Stimulated activated CD8-positive, alpha-beta memory T cell treated with anti-CD3 and anti-CD28 coated beads, Interleukin-2, amount 100 ng/mL, for 48 hours (primary cell): ENCODE measurements at places on chromosomes 3 and 15.

- DNase-seq: no peak
Observed at GRCh38 chr15:90033006-90033405, 31.9 kb downstream of the ZNF710 start.

DNA sequence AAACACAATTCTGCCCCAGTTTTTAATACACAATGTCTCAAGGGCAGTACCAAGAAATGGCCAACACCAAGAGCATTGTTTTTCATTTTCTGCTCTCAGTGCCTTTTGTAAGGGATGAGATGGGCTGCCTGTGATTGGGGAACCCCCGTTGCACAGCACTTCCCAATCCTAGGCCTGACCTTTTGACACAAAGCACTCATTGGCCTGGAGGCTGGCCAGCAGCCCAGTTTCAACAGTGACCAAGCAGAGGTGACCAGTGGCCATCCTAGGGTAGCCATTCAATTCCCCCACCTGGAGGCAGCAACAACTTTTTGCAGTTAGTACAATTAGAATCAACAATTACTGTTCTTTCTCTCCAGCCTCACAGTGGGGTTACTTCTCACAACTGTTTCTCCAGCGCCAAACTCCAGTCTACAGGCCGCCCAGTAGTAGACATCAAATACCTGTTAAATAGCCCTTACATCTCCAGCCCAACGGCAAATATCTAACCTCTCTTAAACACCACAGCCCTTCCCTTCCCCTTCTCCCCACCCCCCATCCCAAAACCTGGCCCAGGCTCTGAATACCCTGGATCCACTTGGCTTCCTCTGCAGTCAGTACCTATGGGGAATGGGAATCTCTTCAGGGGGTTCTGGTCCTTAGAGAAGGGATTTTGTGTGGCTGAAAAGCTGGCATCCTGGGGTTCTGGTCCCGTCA lies 8.9 kb upstream of the LRRC2 start:
- no peak for DNase-seq

DNA sequence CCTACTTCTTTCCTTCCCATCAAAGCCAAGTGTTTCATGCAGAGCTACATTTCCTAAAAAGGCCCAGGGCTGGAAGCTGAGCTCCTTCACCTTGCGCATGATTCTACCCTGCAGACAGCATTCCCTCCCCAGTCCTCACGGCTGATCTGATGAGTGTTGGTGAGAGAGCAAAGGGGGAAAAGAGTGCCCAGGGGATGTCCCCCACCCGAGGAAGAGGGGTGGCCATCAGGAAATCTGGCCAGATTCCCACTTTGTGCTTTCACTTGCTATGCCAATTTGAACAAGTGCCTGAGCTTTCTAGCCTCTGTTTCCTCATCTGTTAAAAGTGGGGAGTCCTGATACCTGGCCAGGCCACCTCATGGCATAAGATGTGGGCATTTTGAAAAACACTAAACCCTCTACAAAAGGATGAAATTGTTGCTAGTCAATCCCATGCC lies 231.0 kb upstream of the TLE3 start:
- no peak for DNase-seq

DNA sequence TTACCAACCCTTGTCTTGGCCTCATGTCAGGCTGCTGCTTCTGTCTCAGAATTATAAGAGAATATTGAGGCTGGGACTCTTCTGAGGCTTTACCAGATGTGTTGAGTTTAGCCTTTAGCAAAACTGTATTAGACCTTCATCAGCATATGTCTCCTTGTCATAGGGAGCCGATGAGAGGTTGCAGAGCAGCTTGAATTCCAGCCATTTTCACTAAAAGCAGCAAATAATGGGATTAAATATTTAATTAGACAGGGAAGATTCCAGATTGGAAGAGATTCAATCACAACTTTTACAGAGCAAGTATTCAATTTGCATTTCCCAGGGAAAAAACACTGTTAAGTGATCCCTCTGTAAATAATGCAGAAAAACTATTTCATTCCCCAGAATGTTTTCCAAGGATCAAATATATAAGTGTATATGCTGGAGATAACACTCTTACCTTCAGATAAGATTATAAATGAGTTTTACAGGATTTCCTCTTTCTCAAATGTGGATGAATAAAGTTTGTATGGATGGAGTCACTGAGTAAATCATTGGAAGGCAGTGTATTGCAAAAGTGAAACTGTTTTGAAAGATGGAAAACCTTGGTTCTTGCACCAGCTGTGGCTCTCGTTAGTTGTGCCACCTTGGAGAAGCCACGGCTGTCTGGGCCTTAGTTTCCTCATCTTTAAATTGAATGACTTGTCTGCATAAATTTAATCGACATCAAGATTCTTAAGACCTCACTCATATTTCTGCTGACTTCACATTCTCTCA lies 466.4 kb upstream of the SGO1 start:
- DNase-seq: no peak

- no peak for DNase-seq
Observed at GRCh38 chr15:88428053-88428452, 39.1 kb downstream of the MRPL46 start.

DNA sequence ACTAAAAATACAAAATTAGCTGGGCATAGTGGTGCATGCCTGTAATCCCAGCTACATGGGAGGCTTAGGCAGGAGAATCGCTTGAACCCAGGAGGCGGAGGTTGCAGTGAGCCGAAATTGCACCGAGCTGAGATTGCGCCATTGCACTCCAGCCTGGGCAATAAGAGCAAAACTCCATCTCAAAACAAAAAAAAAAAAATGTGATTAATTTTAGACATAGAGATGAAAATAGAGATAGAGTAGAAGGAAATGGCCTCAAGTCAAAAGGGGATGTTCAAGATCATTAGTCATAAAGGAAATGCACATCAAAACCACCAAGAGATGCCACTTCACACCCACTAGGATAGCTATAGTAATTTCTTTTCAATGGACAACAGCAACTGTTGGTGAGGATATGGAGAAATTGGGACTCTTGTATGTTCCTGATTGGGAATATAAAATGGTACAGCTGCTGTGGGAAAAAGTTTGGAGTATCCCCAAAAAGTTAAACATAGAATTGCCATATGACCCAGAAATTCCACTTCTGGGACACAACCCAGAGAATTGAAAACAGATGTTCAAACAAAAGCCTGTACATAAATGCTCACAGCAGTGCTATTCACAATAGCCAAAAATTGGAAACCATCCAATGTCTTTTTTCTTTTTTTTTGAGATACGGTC lies 55.4 kb downstream of the ABHD2 start:
- no peak for DNase-seq

GRCh38 chr3:59566481-59566975 lies 516.7 kb upstream of the CFAP20DC start:
- no peak for DNase-seq

- DNase-seq: no peak
Observed at GRCh38 chr3:197205675-197206074, 92.7 kb downstream of the DLG1 start.

DNA sequence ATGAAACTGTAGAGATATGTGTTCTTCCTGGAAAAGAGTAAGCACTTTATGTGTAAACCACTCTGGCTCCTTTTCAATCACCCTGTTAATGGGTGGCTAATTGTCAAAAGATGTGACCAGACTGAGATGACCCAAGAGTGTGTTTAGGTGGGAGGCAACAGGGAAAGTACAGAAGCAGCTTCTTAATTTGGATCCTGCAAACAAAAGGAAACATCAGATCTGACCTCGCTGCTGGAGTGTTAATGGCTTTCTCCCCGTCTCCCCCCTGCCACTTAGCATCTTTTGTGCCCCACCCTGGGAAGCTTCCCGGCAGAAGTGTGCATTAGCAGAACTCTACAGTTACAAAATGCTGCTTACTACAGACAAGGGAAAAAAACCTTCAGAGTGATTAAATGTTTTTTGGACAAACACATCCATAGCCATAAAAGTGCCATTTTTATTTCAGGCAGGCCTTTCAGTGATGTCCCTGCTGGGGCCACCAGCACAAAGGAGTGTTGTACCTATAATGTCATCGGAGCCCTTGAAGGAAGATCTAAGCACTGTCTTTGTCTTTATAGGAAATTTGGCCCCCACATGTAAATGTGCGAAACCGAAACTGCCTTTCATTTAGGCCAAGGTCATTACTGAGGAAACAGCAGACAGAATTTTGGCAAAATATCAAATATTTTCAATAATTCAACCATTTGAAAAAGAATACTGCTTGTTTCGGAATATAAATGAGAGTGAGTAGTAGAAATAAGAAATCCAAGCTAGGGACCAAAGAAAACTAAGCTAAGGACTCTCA lies 311.0 kb downstream of the WDR72 start:
- no peak for DNase-seq

DNA sequence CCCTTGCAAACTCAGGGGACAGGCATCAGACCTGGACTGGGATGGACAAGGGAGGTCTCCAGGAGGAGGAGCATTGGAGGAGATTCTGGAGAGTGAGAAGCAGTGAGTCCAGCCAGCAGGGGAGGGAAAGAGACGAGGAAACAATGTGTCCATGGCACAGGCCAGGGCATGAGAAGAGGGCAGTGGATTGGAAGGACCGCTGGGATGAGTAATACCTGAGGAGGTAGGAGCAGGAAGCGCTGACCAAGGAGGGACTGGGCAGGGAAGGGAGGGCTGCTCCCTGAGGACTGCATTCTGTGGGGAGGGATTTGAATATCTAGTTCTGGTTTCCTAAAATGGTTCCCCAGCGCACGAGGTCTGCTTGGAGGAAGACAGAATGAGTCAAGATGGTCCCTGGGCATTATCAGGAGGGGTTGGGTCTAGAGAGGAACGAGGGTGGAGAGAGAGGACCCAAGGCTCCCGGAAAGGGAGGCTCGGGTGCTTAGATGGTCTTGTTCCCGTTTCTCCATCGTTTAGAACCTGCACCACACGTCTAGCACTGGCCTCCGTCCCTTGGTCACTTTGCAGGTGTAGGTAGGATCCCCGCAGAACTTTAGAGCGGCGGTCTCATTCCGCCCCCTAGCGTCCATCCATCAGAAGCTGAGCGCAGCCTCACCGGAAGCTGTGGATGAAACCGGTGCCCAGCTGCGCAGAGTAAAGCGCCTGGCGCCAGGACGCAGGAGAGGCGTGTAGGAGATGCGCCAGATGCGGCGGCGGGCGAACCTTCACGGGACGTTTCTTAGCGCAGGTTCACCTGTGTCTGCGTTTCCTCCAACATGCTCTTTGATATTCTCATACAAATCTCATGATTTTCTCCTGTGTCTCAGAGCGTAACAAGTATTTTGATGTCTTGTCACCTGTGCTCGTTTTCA lies 190.7 kb upstream of the NDN start:
- peak; percentile 21 for DNase-seq

DNA sequence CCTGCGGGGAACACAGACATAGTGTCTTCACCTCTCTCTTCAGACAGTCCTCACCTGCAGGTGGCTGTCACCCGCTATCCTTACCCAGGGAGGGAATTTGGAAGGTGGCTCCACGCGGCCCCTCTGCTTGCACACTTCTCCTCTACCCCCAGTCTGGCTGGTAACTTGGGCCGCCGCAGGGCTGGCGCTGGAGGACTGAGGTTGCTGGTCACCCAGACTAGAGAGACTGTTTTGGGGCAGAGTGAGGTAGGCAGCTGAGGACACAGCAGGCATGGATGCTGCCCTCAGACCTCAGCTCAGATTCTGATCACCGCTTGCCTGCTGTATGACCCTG lies 12.6 kb upstream of the IQSEC1 start:
- DNase-seq: no peak

GRCh38 chr15:77144026-77144425 lies 73.1 kb upstream of the TSPAN3 start:
- no peak for DNase-seq

DNA sequence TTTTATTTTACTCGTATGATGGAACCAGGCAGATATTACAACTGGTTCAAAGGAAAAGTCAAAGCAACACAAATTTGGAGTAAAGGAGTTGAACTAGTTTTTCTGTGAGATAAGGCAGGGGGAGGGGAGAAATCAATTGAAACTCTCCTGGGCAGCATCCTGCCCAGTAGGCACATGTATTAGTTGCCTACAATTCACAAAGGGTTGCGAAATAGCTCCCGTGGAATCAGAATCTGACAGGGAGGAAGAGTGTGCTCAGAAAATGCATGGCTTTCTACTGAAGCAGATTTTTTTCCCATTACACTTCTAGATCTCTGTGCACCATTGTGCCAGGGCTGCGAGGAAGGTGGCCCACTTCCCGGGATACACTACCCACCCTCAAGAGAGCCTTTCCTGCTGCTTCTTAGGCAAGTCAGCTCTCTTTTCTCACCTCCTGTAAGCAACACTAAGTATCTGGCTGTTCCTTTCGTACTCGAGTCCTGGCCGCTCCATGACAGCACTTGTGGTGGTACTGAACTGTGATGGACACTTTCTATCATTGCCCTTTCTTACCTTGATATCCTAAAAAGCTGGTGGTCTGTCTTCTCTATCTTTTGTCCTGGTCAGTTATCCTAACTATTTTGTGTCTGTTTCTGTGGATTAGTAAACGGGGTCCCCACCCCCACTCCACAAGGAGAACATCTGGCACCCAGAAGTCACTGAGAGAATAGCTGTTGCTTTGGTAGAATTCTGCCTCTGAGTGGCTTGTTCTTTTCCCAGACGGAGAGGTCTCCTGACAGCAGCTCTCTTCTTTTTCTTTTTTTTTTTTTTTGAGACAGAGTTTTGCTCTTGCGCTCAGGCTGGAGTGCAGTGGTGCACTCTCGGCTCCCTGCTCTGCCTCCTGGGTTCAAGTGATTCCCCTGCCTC lies 74.8 kb downstream of the RPL39L start:
- no peak for DNase-seq

- DNase-seq: no peak
Observed at GRCh38 chr3:106088899-106089298, 220.1 kb upstream of the CBLB start.

DNA sequence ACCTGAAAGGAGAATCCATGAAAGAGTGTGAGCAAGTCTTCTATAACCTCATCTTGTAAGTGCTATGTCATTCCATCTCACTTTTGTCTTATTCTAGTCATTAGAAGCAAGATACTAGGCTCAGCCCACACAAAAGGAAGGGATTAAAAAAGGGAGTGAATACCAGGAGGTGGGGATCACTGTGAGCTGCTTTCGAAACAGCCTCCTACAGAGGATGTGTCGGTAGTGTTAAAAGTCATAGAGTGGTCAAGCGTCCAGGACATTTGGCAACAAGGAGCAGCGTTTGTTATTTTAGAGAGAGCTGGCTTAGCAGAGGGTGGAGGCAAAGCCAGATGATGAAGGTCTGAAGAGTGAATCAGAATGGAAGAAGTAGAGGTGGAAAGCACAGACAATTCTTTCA lies 11.7 kb upstream of the ZNF148 start:
- DNase-seq: no peak
